ENCODE measurements at places on chromosomes 12 and 14.

GRCh38 chr14:26410189-26410685 lies 187.6 kb downstream of the NOVA1 start:
- no peak for DNase-seq

DNA sequence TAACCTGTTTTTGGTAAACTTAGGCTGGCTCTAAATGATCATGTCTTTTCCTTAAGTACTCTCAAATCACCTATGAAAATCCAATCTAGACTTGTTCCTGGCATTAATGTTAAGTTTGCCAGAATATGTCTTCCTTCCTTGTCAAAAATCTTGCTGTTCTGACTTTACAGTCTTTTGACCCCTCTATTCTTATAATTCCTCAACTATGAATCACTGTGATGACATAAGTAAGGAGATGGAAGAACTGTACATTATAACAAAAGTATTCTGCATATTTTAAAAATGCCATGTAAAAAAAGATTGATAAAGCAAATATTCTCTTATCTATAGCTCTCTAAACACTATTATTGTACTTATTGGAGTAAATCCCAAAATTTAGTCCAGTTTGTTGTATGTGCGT lies 51.4 kb upstream of the BAZ1A start:
- DNase-seq = no peak

DNA sequence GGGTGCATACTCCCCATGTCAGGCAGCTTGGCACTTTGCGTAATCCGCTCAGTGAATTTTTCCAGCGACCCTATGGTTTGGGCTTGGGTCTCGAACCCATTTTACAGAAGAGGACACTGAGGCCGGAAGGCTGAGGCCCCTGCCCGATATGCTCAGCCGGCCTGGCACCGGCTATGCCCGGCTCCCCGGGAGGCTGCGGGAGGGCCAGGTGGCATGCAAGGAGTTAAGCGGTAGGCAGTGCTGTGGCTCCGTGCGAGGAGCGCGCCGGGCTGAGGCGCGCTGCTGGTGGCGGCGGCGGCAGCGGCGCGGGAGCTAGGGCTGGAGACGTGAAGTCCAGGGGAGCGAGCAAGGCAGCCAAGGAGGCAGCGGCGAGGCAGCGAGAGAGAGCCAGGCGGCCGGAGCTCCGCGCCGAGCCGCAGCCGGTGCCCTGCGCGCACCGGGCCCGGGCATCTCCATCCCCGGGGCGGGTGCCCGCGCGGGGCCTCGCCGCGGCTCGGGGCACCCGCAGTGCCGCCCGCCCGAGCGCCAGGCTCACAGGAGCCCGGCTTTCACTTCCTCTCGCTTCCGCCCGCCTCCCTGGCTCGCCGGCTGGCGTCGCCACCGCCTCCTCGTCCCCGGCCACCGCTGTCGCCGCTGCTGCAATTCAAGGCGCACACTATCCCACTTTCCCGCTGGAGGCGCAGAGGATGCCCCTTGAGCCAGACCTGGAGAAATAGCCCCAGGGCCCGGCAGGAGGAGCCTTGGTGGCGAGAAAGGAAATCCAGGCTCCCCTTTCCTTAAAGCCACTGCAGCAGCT lies at the start of gene WSCD2:
WSCD2 (plus strand) TSS at position 272 of the 796 bp plus-strand sequence. CDS start 66,545 bp downstream, outside the sequence.
- DNase-seq = no peak

DNA sequence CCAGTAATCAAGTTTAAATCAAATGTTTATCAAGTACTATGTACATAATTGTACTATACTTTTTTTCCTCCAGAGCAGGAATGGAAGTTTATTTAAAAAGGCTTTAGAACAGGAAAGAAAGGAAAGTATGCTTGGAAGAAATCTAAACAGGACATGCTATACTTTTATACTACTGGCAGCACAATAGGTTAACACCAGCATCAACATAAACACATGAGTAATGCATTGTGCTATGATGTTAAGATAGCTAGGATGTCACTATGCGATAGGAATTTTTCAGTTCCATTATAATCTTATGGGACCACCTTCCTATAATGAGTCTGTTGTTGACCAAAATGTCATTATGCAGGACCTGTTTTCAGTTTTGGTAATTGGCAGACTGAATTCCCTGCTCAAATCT lies 41.5 kb upstream of the ANKS1B start:
- no peak for DNase-seq

DNA sequence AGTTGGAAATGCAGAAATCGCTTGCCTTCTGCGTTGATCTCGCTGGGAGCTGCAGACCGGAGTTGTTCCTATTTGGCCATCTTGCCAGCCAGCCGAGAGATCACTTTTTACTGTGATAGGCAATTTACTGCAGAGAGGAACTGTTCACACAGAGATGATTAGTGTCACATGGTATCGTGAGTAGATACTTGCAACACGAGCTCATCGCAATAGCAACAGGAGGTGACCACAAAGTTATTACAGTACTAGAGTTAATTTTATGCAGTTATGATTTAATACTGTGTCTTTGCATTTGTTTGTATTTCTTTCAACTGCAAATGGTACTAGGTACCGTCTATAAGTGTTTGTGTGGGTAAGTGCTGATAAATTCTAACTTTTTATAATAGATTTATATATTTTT lies 27.8 kb downstream of the NOPCHAP1 start:
- no peak for DNase-seq

- no peak for DNase-seq
Measured at GRCh38 chr12:94165138-94165537, 16.8 kb downstream of the PLXNC1 start.

DNA sequence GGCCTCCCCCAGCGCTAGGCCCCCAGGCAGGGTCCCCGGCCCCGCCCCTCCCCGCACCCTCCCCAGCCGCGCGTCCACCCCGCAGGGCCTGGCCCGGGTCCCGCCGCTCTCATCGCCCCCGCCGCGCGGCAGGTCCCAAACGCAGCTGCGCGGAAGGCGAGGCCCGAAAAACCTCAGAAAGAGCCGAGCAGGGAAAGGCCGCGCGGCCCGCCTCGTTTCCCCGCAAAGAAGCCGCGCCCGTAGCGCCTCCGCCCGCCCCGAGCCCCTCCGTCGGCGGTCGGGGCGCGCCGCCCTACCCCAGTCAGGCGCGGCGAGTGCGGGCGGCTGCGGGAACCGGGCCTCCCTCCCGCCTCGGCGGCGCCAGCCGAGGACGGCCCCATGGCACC lies 324 bp downstream of the POLE start:
- DNase-seq = no peak

GRCh38 chr12:106871477-106871876 lies 84.2 kb upstream of the TMEM263 start:
- no peak for DNase-seq

DNA sequence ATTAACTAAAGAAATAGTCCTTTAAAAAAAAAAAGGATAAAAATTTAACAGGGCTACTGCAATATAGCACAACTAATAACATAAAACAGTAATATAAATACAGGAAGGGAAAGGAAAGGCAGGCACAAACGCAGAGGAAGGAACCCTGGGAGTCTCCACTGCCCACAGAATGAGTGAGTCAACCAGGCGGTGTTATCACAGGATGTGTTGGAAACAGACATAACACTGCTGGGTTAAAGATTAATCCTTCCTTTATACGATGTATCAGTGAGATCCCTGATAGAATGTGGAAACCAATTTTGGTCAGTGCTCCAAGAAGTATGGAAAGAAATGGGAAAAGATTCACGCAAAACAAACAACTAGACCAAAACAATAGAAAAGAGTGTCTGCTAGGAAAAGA lies 47.9 kb downstream of the FGD6 start:
- DNase-seq = no peak

- DNase-seq = no peak
Measured at GRCh38 chr12:28343713-28344112, 153.5 kb downstream of the CCDC91 start.

DNA sequence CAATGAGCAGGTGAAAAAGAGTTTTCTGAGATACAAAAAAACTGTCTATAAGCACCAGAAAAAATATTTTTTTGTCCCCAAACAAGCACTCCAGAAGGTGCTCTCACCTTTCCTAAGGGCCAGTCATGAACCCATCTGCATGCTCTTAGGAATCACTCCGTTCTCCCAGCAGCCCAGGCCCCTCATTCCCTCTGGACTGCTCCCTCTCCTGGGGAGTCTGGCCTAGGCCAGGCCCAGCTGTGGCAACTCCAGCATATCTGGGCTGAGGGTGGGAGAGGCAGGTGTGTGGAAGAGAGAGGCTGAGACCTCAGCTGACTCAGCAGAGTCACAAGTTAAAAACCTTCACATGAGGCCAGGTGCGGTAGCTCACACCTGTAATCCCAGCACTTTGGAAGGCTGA lies 54.6 kb downstream of the TRAFD1 start:
- DNase-seq = no peak

- DNase-seq = no peak
Measured at GRCh38 chr14:58200846-58201245, 897 bp downstream of the ACTR10 start.

GRCh38 chr12:48125985-48126384 lies 6.8 kb downstream of the PFKM start:
- DNase-seq = no peak

GRCh38 chr12:86723326-86723725 lies 467.1 kb upstream of the MGAT4C start:
- DNase-seq = no peak

DNA sequence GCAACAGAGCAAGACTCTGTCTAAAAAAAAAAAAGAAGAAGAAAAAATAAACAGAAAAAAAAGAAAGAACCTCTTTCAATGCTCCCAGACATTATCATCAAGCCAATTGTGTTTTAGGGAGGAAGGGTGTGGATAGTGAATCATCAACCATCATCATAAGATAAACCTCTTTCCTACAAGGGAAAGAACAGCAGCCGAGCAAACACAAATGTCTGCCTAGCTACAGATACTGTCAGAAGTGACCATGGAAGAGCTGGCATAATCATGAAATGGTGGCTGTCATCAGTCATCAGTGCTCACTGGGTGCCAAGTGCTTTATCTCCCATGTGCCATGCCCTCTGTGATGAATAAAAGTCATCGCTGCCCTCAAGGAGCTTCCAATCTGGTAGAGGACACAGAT lies 46.6 kb downstream of the SLC17A8 start:
- no peak for DNase-seq

- no peak for DNase-seq
Measured at GRCh38 chr12:52202361-52203078, 10.7 kb upstream of the KRT80 start.

GRCh38 chr12:16531621-16532020 lies 74.3 kb downstream of the LMO3 start:
- DNase-seq = no peak

DNA sequence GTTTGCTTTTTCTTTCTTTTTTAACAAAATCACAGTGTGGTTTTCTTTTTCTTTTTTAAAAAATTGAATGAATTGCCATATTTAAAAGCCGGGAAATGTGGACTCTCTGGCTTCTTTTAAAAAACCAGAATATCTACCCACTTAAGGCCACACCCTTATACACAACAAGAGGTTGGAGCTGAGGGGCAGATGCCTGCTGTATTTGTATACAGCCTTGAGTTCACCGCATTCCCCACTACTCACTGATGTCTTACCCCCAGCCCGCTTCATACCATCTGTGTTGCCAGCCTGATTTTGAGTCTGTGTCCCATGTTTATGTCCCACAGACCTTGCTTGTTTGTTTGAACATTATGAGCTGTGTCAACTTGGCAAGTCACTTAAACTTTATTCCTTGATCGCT lies 14.3 kb downstream of the JDP2 start:
- no peak for DNase-seq

DNA sequence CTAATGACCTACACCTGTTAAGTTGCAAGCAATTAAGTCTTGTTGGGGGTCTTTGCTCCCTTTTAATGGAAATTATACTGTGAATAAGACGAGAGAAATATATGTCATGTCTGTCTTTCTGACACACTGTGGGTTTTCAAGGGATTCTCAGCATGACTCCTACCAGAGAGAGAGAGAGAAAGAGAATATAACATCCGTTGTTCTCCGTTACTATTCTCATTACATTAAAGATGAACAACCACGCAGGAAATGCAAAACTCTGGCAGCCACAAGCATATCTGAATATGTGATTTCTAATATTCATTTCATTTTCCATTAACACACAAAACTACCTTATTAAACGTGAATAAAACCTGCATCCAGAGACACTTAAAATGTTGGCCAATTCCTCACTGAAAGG lies 67.3 kb upstream of the EGLN3 start:
- DNase-seq = no peak

- DNase-seq = no peak
Measured at GRCh38 chr12:76127588-76127987, 43.1 kb upstream of the NAP1L1 start.

- DNase-seq = no peak
Measured at GRCh38 chr12:71036526-71036925, 116.0 kb upstream of the PTPRR start.

GRCh38 chr12:6201213-6201608 lies 1.0 kb downstream of the CD9 start:
- no peak for DNase-seq

DNA sequence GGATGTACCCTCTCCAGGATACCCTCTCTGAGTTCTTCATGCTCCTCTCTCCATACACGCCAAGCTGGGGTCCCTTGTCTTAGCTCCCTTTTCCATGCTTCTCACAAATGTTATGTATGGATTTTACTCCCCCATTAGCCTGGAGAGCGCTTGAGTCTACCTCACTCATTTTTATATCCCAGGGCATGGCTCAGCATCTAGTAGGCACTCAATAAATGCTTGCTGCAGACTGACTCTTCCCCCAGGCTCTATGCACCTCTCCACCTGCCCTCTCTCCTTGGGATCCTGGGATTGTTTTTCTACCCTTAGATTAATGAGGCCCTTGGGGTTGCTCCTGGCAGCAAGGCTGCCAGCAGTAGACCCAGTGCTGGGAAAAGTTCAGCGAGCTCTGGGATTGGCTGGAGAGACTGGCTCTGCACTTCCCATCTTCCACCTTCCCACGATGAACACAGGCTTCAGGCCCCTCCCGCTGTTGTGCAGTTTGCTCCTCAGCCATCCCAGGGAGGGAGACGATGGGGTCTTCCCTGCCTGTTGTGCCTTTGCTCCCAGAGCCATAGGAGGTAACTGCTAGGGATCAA lies 2.2 kb downstream of the NRIP2 start:
- no peak for DNase-seq

DNA sequence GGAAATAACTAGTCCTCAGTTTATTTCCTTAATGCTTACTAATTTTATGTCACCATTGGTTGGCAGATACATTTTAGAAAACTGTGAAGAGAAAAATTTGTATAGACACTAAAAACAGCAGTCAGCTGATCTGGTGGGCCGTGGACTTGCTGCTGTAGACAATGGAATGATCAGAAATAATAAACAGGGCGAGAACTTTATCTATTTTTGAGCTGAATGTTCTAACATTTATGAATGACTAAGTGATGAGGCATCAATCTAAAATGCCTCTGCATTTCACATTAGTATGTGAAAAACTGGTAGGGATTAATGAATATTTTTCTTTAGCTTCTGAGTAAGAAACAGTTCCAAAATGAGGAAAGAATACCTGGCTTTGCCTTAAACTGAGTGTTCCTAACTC lies 24.8 kb upstream of the PKP2 start:
- no peak for DNase-seq
